ENCODE measurements at places on chromosomes 1 and 21.

DNA sequence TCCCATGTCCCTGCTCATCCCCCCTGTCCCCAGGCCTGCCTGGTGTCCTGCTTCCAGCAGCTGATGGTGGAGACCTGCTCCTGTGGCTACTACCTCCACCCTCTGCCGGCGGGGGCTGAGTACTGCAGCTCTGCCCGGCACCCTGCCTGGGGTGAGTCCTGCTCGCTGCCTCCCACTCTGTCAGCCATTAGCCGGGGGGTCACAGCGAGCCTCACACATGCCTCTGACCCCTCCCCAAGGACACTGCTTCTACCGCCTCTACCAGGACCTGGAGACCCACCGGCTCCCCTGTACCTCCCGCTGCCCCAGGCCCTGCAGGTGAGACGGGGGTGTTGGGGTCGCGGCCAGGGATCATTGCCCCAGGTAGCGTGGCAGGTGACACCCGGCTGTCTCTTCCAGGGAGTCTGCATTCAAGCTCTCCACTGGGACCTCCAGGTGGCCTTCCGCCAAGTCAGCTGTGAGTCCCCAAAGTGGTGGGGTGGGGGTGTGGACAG, 10.0 kb downstream of the SCNN1D start:
- DNase-seq = peak; percentile 64

GRCh38 chr1:179708434-179709195, 34.5 kb upstream of the FAM163A start:
- no peak for DNase-seq

- DNase-seq = no peak
Observed at GRCh38 chr1:33668695-33669094, 195.2 kb upstream of the HMGB4 start.

DNA sequence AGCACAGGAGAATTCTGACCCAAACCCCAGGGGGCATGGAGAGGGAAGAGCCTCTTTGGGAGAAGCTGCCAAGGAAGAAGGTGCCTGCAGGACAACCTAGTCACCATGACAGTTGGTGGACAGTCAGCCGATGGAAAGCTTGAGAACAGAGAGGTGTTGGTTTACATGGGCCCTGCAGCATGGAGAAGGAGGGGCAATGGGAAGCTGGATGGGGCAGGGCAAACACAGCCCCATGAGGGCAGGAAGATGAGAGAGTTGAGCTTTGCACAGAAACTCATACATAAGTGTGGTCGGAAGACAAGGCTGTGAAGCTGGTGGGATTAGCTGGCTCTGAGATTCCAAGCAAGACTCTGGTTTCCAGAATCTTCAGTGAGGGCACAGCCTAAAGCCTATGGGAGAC, 6.6 kb upstream of the SLC5A9 start:
- DNase-seq = no peak

- no peak for DNase-seq
Observed at GRCh38 chr1:5850503-5850902, 141.7 kb downstream of the NPHP4 start.

Measured in stimulated activated CD4-positive, alpha-beta T cell treated with anti-CD3 and anti-CD28 coated beads, Interleukin-1b, Interleukin-23, amount 100 ng/mL, for 48 hours (primary cell).